Right cardiac atrium (tissue), 5 donors: ENCODE measurements at places on chromosomes 13 and 19. TPM values are rescaled to one million over a fixed set of nuclear protein-coding genes. Genes with fewer than 3 reads are reported as not detected.

ZNF560 gene
- polyA plus RNA-seq, result not detected

FAM216B gene
- polyA plus RNA-seq, result 10.5 TPM

GRIK5 gene
- polyA plus RNA-seq, result 8.9 TPM

STOML3 gene
- polyA plus RNA-seq, result not detected

NLRP4 gene
- polyA plus RNA-seq, result not detected

USP12 gene
- 5.4 TPM for polyA plus RNA-seq

SMIM44 gene
- not detected for polyA plus RNA-seq

C2CD4C gene
- 0.79 TPM for polyA plus RNA-seq

ZNF836 gene
- 3.4 TPM for polyA plus RNA-seq

RFXANK gene
- polyA plus RNA-seq, result 55.0 TPM

FGF22 gene
- 0.23 TPM for polyA plus RNA-seq

FFAR1 gene
- polyA plus RNA-seq, result not detected
